ENCODE measurements at places on chromosomes 16 and 17.

- DNase-seq = peak; percentile 79
Observed at GRCh38 chr17:82153745-82154375, 55.8 kb upstream of the FASN start.

DNA sequence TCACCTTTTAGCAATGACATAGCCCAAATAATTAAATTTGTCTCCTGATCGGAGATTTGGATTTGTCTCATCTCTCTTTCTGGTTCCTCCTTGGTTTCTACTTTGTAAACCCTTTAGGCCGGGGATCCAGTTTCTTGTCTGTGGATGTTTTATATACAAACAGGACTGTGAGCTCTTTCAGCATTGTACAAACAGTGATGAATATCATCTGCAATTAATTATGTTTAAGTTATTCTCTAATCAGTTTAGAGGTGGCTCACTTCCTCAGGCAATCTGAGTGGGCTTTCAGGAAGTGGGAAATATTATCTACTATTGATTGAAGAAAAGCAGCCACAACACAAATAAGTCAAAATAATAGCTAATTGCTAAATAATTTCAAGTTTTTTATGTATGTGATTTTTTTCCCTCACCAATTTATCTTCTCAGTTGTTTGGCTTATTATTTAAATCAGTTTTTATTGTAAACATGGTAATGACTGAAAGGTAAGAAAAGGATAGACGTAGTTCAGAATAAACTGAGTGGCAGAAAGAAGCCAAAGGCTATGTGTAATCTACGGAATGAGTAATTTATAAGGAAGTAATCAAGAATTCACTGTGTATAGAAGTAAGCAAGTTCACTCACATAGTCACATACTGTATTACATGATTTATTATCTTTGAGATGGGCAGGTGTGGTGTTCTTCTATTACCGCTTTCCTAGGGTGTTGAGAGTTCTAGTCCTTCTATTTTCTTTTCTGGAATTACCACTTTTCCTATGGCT is 3.4 kb upstream of the ABCC11 start:
- DNase-seq = no peak

- DNase-seq = no peak
Observed at GRCh38 chr16:31080756-31081419, 6.7 kb downstream of the ZNF646 start.

DNA sequence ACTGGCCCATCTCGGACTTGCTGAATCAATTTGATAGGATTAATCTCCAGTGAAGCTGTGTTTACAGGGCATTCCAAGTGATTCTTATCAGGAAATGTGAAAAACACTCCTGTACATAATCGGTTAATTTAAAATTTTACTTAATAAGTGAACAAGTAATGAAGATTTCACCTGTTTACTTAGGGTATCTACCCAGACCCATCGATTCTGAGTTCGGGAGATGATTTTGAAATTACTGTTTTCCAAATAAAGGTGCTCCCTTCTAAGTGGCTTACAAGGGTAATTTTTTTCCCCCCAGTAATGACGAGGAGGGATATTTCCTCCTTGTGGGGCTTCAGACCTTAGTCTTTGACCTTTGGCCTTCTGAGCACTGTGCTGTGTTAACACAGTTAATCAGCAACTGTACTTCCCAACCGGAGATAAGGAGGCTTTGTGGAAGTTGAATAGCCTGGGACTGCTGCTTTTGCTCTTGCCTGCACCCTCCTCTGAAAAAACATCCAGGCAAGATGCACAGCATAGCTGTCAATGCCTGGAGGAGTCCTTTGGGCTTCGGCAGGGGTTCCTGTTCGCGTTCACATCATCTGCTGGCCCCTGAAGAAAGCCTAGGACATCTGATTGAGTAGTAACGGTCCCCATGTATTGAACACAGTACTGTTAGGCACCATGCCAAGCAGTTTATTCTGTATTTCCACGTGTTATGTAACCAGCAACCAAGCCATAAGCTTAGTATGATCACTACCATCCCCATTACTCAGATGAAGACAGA is 1.8 kb downstream of the FAHD1 start:
- DNase-seq = no peak

GRCh38 chr17:8781776-8782175 is 17.4 kb downstream of the MFSD6L start:
- DNase-seq = no peak

DNA sequence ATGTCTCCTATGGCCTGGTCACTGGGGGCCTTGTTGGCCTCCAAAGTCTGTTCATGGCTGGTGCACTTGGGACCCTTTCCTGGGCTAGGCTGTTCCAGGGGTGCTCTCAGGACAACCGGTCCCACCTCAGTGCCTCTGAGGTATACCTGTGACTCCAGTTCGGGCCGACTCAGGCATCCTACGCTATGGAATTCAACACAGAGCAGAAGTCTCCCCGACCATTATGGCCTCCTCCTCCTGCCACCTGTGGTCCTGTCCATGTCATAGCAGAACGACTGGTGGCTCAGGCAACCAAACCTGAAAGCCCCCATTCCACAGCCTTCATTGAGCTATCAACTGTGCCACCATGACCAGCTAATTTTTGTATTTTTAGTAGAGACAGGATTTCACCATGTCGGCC is 8.5 kb upstream of the PSMD7 start:
- no peak for DNase-seq

DNA sequence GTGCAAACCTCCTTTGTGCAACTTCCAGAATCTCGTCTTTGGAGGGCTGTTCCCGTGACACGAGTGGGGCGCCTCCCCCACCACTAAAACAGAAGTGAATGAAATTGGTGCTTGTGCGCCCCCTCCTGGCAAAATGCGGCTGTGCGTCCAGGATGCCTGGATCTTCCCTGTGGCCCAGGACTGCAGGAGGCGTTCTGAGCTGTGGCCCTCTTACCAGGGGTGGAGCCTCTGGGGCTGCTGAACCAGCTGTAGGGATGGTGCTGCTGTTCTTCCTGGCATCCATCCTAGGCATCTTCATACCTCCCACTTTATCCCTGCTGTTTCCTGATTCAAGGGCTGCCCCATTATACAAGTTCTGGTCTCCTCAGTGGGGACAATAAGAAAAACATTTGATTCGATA is 18.5 kb upstream of the NAGLU start:
- DNase-seq = peak; percentile 77

- DNase-seq = no peak
Observed at GRCh38 chr17:44900894-44901293, 1.6 kb upstream of the EFTUD2 start.

DNA sequence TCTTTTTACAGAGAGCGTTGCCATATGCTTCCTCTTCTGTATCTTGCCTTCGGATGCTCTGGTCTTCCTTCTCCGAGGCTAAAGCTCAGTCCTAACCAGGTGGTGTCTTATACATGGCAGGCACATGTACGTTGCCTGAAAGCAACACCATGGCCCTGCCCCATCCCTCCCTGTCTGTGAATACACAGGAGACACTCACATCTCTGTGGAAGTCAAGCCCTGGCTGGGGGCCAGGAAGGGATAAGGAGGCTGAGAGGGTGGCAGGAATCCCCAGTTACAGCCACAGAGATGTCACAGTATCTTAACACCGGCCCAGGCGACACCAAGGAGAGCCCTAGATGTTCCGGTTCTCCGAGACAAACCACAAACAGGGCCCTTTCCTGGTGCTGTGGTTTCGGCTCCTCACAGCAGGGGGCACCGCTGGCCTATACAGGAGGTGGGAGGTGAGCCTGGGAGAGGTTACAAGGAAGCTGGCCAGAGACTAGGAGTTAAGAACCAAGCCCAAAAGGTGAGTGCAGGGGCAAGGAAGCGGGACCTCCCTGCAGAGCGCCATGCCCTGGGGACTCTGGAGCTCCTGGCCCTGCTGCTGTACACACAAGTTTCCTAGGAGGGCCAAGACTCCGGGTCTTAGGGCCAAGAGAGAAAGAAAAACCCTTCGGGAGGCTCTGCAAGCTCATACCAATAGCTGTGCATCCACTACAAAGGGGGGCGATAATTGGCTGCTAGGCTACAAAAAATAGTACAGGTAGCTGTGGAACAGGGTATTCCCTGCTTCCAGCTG is 41.7 kb downstream of the SRL start:
- peak; percentile 17 for DNase-seq

DNA sequence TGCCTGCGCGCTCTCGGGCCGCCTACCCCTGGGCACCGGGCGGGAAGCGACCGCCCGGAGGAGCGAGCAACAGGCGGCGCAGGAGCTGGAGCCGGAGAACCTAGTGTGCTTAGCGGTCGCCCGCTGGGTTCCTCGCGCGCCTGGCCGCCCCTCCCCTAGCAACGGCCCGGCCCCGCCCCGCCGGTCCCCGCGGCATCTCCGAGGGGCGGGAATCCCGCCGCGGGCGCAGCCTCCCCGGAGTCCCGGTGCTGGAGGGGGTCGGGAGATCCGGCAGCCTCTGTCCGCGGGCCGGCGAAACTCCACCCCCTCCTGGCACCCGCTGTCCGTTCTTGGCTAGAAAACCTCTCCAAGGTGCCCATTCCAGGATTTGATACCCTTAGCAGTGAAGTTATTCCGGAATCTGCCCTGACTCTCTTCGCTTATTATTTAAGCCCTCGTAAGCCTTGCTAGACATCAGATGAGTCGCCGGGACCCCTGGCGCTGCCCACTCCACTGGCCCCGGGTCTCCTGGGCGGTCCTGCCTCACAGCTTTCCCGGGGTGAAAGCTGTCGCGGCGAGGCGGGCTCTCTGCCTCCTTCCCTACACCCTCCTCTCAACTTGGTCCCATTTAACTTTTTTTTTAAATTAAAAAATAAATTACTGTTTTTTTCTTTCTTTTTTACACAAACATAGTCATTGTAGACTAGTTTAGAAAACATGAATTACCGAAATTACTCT is at the start of gene RPRML:
Gene RPRML (minus strand): TSS at position 107 of the 717 bp plus-strand sequence. CDS start 246 bp downstream, outside the sequence.
- DNase-seq = peak; percentile 25

- no peak for DNase-seq
Observed at GRCh38 chr16:24214992-24215391, 41.1 kb upstream of the CACNG3 start.

DNA sequence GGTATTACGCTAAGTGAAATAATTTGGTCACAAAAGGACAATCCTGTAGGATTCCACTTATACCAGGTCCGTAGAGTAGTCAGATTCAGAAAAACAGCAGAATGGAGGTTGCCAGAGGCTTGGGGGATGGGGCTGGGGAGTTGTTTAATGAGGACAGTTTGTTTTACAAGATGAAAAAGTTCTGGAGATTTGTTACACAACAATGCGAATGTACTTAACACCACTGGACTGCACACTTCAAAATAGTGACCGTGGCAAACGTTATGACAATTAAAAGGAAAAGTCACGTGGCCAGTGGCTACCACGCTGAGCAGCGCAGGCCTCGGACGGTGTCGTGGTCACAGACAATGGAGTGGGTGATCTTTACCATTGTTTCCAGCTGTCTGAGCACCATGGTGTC is 338.1 kb downstream of the SEC14L1 start:
- no peak for DNase-seq

GRCh38 chr16:23917621-23918020 is 81.8 kb downstream of the PRKCB start:
- peak; percentile 81 for DNase-seq

- DNase-seq = no peak
Observed at GRCh38 chr17:82441691-82442487, 8.7 kb downstream of the CYBC1 start.

- DNase-seq = no peak
Observed at GRCh38 chr16:593406-593805, 3.5 kb downstream of the RAB40C start.

- no peak for DNase-seq
Observed at GRCh38 chr17:60676758-60677307, 818 bp upstream of the BCAS3 start.

DNA sequence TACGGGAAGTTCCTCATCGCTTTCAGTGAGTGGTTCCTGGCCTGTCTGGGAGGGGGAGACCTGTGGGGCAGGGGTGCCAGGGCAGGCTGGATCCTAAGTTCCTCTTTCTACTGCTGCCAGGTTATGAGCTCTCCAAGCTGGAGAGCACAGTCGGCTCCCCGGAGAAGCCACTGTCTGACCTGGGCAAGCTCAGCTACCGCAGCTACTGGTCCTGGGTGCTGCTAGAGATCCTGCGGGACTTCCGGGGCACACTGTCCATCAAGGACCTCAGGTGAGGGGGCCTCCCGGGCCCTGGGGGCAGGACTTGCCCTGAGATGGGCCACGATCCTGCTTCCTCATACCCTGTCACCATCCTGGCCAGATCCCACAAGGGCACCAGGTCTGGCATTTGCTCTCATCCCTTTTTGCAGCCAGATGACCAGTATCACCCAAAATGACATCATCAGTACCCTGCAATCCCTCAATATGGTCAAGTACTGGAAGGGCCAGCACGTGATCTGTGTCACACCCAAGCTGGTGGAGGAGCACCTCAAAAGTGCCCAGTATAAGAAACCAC is 5.1 kb downstream of the PRSS8 start:
- no peak for DNase-seq

GRCh38 chr16:3485821-3486505 is 9.3 kb downstream of the C16orf90 start:
- DNase-seq = no peak

DNA sequence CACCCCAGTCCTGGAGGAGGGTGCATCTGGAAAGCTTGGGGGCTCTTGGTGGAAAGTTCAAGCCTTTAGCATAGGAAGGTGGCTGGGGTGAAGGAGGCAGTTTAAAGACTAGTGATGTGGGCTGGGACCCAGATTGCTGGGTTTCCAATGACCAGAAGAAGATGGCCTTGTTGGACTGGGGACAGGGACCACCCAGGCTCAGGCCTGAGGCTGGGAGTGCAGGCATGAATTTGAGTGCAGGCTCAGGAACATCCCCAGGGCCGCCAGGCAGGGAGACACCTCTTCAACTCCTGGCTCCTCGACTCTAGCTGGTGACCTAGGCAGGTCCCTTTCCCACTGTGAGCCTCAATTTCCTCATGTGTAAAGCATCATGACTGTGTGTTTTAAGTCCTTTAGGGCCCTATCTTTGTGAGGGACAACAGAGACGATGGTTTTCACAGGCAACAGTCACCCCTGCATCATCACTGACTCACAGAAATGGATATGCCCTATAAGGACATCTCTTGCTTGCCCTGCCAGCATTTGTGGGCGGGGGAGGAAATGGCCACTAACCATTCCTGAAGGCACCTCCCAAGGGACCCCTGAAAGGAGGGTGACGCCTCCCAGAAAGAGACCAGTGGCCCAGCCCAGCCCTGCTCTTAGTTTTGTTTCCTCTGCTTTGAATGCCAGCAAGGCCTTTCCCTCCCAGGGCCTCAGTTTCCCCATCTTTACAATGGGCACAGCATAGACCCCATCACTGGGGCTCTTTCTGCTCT is 11.1 kb downstream of the NLRC5 start:
- peak; percentile 43 for DNase-seq

GRCh38 chr16:62989480-62989879 is 953.2 kb upstream of the CDH8 start:
- no peak for DNase-seq

- no peak for DNase-seq
Observed at GRCh38 chr17:68588362-68588761, 12.8 kb downstream of the FAM20A start.

GRCh38 chr16:68644715-68645493 is at the start of gene CDH3:
Gene CDH3, plus strand, starts transcription at chr16:68645310. Its CDS starts 70 bp downstream, at chr16:68645380.
- DNase-seq = no peak

- no peak for DNase-seq
Observed at GRCh38 chr16:11078812-11079459, 134.6 kb downstream of the CLEC16A start.

DNA sequence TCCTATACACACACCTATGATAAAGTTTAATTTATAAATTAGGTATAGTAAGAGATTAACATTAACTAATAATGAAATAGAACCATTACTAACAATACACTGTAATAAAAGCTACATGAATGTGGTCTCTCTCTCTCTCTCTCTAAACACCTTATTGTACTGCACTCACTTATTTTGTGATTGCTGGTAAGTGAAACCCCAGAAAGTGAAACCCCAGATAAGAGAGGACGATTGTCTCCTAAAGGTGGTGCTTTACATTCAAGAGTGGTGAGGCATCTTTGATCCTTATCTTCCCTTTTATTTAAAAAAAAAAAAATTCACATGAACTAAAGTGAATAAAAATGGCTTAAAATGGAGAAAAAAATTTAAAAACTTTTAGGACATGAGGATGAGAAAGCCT is 80.1 kb upstream of the TRAP1 start:
- DNase-seq = peak; percentile 49
